Hematopoietic multipotent progenitor cell treated with erythropoietin and hydrocortisone succinate and interleukin-3 and kit ligand, for 17 days (in vitro differentiated cells): ENCODE measurements at places on chromosomes 7 and 10.

- DNase-seq: no peak
Observed at GRCh38 chr7:150909200-150909995, 57.1 kb downstream of the AOC1 start.

DNA sequence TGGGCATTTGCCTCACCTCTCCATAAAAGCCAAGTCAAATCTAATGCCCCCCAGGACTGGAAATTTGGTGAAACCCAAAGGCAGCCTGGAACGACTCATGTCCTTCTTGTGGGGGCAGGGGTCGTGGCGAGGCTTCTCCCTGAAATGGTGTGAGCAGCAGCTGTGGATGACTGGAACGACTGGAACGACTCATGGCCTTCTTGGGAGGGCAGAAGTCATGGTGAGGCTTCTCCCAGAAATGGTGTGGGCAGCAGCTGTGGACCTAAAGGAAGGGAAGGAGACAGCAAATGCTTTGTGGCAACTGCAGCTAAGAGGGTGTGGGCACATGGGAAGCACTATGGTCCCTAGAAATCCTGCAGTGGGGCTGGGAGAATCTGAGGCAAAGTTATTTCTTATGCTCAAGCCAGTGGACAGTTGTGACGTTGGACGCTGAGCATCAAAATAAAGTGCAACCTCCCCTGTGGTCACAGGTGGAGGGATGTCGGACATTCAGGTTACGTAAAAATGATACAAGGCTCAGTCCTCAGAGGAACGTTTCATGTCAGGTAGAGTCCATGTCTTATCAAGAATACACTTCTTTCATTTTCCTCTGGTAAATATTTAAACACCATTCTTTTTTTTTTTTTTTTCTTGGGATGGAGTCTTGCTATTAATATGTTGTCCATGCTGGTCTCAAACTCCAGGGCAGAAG is 107.0 kb upstream of the KIF5B start:
- no peak for DNase-seq

DNA sequence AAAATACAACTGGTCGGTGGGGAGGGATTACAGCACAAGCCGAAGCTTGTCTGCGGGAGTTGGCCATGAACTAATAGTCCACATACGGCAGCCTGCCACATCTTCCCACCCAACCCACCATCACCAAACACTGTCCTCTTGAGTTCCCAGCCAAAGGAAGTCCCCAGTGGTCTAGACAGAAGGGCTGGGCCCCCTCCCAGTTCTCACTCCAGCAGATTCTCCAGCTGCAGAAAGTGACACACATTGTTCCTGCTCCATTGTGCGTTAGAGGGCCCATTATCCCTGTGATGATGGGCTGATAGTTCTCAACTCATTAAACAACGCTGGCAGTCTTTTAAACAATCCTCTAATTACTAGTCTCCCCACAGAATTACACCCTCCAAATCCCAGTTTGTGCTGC is 148.0 kb downstream of the FGFR2 start:
- DNase-seq: no peak

DNA sequence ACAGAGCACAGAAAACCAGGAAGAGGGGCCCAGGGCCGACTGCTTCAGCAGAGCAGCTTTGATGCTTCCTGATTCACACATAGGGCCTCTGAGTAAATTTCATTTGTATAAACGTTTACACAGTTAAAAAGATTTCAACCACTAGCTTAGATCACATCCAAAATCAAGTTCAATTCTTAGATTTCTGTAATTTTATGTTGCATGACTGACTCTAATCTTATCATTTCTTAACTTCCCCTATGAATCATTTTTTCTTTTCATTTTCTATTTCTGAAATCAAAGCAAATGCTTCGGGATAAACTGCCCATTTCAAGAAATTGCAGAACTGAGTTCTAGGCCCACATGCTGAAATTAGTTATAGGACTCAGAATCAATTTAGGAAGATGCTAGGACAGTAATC is 224.7 kb downstream of the INHBA start:
- no peak for DNase-seq

GRCh38 chr7:80478683-80479082 is 33.2 kb downstream of the GNAT3 start:
- DNase-seq: no peak

DNA sequence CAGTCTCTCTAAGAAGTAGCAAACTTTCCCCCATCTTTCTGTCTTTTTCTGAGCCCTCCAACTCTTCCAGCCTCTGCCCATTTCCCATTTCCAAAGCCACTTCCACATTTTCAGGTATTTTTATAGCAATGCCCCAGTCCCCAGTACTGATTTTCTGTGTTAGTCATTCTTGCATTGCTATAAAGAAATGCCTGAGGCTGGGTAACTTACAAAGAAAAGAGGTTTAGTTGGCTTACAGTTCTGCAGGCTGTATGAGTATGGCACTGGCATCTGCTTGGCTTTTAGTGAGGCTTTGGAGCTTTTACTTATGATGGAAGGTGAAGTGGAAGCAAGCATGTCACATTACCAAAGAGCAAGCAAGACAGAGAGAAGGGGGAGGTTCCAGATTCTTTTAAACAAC is 17.2 kb downstream of the PLCE1 start:
- no peak for DNase-seq

- peak; percentile 6 for DNase-seq
Observed at GRCh38 chr10:31318382-31318853, 598 bp upstream of the ZEB1 start.

DNA sequence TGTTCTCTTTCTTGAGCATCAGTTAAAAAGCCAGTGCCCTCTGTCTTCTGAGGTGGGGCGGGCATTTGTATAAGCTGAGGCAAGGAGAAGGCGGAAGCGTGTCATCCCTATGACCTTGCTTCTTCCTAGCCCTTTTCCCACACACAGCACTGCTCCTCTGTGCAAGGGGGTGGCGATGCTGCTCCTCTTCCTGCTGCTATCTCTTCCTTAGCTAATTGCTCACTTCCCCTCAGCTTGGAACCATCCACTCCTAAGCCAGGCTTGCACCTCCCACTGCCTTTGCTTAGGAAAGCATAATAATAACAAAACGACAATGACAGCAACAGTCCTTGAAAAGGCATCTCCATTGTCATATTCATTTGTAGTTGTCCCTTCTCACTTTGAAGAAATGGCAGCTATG is 366.9 kb downstream of the PHTF2 start:
- DNase-seq: no peak

- no peak for DNase-seq
Observed at GRCh38 chr7:151847681-151848081, 29.2 kb downstream of the PRKAG2 start.

- no peak for DNase-seq
Observed at GRCh38 chr10:26457088-26457487, 18.9 kb downstream of the APBB1IP start.

- DNase-seq: no peak
Observed at GRCh38 chr7:90424720-90425119, 21.5 kb downstream of the CLDN12 start.

GRCh38 chr10:117884592-117884991 is 162.1 kb downstream of the RAB11FIP2 start:
- no peak for DNase-seq

DNA sequence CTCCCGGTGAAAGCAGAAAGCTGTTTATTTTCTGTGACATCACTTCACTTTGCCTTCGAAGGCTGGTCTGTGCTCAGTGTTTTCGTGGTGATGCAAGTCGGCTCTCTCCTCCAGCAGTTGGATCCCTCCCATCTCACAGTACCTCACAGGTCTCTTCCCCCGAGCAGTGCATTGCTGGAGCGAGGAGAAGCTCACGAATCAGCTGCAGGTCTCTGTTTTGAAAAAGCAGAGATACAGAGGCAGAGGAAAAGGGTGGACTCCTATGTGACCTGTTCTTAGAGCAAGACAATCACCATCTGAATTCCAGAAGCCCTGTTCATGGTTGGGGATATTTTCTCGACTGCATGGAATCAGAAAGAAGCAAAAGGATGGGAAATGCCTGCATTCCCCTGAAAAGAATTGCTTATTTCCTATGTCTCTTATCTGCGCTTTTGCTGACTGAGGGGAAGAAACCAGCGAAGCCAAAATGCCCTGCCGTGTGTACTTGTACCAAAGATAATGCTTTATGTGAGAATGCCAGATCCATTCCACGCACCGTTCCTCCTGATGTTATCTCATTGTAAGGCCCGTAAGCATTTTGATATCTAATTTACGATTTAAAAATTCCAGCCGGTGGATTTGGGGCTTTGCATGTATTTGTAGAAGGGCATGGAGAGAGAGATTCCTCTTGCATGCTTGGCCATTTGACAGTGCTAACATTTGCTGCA is at the start of gene LGI1:
TSS of gene LGI1 (plus strand) at position 136 of the 707 bp plus-strand sequence. CDS start at position 345, 209 bp downstream.
- no peak for DNase-seq

- no peak for DNase-seq
Observed at GRCh38 chr7:24843821-24844434, 86.7 kb upstream of the GSDME start.

DNA sequence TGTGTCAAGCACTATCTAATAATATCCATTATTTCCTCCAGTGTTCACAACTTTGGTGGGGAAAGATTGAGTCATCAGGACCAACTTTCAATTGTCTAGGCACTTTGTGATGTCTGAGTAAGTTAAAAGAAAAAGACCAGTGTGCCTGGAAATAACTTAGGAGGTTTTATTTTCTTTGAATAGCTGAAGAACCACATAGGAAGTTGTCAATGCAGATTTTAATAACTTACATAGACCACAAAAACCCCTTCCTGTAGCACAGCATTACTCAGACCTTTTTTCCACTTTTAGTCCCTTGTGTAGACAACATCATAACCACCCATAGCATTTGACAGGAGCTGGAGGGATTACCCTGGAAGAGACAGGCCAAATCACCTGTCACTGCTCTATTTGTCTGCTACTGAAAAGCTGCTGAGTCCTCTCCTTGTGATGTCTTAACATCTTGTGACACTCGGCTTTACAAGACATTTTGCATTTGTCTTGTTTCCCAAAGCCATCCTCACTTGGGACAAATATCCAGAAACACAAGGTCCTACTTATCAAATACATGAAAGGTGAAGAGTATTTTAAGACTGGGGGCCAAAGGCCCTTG is 241.5 kb upstream of the PTER start:
- DNase-seq: no peak

GRCh38 chr10:69405221-69405620 is 11.5 kb downstream of the TACR2 start:
- DNase-seq: no peak

DNA sequence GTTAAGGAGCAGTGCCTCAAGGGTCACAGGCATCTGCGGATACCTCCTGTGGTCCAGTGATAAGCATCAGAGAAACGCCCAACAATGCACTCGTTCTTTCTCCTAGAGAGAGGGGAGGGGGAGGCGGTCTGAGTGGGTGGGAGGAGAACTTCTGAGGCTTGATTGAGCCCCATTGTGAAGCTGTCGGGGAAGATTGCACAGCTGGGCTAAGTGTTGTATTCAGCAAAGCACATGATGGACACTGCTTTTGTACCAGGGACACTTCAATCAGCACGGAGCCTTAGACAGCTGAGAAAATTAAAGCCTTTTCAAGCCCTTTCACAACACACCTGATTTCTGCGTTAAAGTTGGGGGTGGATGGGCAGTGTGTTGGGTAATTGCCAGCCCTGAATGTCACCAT is 230.3 kb upstream of the GHITM start:
- no peak for DNase-seq

DNA sequence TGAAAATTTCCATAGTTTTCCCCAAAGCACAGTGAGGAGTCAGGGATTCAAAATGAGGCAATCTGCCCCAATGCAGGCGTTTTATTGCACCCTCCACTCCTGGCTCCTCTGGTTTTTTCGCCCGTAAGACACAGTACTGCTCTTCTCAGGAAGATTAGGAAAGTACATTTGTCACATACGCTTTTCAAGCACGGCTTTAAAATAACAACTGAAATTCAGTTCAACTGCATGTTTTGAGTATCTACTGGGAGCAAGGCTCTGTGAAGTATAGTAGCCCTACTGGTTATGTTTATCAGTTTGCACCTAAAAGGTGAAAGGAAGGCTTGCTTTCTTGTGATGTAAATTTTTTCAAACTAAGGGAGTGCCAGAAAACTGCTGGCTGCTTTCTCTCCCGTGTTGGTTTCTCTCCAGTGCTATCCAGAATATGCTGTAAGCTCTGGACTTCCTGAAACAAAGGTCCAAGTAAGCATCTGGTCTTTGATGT is 1.9 kb upstream of the SGMS1 start:
- DNase-seq: no peak

DNA sequence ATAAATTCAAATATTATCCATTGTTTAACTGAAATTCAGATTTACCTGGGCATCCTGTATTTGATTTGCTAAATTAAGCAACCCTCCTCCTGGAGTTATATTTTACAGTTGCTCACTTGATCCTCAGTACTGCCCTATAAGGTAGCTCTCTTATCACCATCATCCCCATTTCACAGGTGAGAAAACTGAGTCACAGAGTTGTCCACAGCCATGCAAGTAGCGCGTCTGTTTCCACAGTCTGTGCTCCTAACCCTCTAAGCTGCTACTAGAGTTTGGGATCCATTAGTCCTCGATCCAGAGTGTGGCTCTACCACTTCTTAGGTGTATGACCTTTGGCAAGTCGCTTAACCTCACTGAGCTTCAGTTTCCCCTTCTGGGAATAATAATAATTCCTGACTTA is 34.9 kb upstream of the KDM7A start:
- DNase-seq: no peak

GRCh38 chr10:11909618-11910017 is 86.5 kb downstream of the PROSER2 start:
- no peak for DNase-seq
